Hepatocyte (in vitro differentiated cells): ENCODE measurements at places on chromosomes 6 and 20. TPM values are rescaled to one million over a fixed set of nuclear protein-coding genes. Genes with fewer than 3 reads are reported as not detected.

EEF1A2 gene
- total RNA-seq: 18.5 and 23.5 TPM in 2 replicates

ACTL10 gene
- 0.17 and 0.24 TPM in 2 replicates for total RNA-seq

C20orf202 gene
- total RNA-seq: 1.4 and 1.6 TPM in 2 replicates

ABHD16B gene
- total RNA-seq: not detected in 2 replicates

LZTS3 gene
- total RNA-seq: 36.4 and 38.1 TPM in 2 replicates

HCRTR2 gene
- 0.16 and 0.17 TPM in 2 replicates for total RNA-seq

CYP24A1 gene
- 1.5 and 1.9 TPM in 2 replicates for total RNA-seq

GPX5 gene
- total RNA-seq: not detected in 2 replicates

TLDC2 gene
- total RNA-seq: 1.6 and 2.9 TPM in 2 replicates

SMPDL3A gene
- total RNA-seq: 124 and 126 TPM in 2 replicates

MDFI gene
- total RNA-seq: 106 and 115 TPM in 2 replicates

ZNF831 gene
- not detected in 2 replicates for total RNA-seq

MAPK13 gene
- 41.2 and 43.6 TPM in 2 replicates for total RNA-seq

HTR1E gene
- total RNA-seq: 5.3 and 6.2 TPM in 2 replicates

WTAP gene
- total RNA-seq: 94.8 and 101 TPM in 2 replicates

PGBD1 gene
- 5.1 and 6.2 TPM in 2 replicates for total RNA-seq

RCAN2 gene
- total RNA-seq: 6.6 TPM in 2 replicates
